AML-193 (cell line): ENCODE measurements at places on chromosomes 1 and 21.

GRCh38 chr1:152359906-152360305 is at the start of gene FLG2:
Gene FLG2, minus strand, starts transcription at chr1:152360006. Its CDS starts 1,122 bp downstream, at chr1:152358884.
- DNase-seq: no peak

GRCh38 chr1:59172693-59173092 is 124.2 kb upstream of the FGGY start:
- no peak for DNase-seq

GRCh38 chr1:177480741-177481305 is 310.1 kb downstream of the BRINP2 start:
- no peak for DNase-seq

- DNase-seq: no peak
Observed at GRCh38 chr21:31136891-31137290, 98.6 kb upstream of the KRTAP19-8 start.

DNA sequence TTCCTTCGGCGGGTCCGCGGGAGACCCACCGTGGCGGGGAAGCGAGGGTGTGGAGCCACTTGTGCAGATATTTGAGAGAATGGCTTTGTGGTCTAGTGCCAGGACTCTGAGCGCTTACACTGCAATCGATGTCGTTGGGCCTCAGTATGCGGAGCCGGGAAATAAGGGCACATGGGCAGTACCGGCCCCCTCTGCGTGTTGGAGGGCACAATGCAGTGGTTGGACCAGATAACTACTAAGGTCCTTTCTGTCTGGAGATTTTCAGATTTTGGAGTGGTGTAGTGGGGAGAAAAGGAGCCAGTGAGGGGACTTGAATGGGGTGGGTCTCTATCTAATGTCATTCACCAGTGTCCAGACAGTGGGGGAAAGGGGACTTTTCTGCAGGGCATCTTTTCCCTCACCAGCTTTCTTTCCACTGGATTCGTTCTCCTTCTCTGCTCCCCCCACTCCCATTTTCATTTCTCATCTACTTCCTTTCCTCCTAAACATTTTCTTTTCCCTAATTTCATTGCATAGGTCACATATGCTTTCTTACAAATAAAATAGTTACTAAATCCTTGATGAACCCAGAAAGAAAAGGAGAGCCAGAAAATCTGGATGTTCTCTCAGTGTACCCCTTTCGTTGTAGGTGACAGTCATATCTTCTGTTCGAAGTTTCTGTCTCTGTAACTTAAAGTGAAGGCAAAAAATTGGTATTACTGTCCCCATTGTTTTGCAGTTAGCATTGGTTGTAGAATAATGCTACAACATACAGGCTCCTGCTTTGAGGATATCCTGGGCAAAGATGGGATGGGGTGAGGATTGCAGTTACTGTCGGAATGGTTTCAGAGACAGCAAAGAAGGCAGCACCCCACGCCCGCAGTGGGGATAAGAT is 1.4 kb downstream of the ATF3 start:
- no peak for DNase-seq

GRCh38 chr1:92363401-92363800 is 64.5 kb downstream of the RPAP2 start:
- DNase-seq: no peak

GRCh38 chr1:236654957-236655356 is 31.3 kb upstream of the ACTN2 start:
- DNase-seq: no peak

DNA sequence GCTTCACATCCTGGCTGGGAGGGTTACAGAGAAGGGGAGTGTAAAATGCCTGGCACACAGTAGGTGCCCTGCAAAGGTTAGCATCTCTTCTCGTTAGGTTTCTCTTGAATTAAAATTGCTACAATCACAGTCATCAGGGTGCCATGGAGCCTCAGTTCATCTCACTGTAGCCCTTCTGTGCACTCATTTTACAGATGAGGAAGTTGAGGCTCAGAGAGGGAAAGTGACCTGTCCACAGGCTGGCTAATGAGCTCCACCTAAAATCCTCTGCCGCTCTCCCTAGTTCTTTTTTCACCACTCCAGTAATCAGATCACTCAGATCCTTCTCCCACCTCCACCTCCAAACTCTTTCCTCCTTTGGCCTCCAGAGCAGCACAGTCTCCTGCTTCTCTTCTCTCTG is 13.5 kb upstream of the AHDC1 start:
- no peak for DNase-seq

DNA sequence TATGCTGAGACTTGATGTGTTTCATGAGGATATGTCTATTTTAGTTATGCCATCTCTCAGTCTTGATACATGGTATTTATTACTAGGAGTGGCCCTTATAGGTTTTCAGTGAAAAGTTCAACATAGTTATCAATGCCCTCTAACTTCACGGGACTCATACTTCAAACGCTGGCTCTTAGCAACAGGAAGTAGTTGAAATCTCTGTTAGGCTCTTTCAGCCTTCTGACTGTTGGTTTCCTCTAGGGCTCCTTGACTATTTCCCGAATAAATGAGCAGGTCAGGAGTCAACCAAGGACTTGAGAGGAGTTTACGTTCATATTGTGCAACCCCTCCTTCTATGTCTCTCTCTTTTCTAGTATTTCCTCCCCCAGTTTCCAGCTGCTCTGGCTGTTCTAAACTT is 141.8 kb downstream of the RGS7 start:
- no peak for DNase-seq

DNA sequence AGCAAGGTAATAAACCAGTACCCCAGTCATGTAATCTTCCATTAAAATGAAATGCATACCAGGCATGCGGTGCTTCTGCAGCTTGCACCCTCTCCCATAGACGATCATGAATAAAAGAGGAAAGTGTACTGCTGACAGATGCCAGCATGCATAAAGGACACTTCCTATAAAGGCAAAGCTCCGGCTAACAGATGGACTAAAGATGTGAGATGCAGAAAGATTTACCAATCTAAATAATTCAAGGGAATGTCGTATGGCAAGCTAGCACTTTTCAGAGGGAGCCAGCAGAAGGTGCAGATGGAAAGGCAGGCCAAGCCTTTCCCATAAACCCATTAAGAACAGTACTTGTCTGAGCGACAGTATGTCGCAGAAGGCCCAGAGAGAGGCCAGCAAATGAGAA is 542.0 kb downstream of the NUF2 start:
- DNase-seq: no peak

GRCh38 chr1:168623831-168624230 is 47.4 kb downstream of the XCL1 start:
- no peak for DNase-seq

DNA sequence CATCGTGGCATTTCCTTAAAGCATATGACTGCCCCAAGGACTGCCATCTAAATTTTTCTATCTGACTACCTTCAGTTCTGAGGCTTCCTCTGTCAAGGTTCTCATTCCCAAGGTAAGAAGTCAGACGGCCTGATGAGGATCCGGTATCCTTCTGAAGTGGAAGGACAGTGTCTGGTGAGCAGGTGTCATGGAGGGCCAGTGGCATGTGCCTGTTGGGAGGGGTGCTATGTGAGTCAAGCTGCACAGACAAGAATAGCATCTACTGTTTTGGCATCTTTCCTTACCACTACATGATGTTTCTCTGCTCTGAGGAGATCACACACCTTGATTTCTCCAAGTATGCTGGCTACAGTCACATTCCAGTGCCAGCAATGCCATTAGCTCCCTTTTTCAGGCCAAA is 99.6 kb upstream of the RGS1 start:
- no peak for DNase-seq

GRCh38 chr1:16979475-16980327 is 719 bp downstream of the MFAP2 start:
- DNase-seq: no peak

GRCh38 chr1:53141487-53142055 is 867 bp downstream of the SLC1A7 start:
- DNase-seq: no peak

DNA sequence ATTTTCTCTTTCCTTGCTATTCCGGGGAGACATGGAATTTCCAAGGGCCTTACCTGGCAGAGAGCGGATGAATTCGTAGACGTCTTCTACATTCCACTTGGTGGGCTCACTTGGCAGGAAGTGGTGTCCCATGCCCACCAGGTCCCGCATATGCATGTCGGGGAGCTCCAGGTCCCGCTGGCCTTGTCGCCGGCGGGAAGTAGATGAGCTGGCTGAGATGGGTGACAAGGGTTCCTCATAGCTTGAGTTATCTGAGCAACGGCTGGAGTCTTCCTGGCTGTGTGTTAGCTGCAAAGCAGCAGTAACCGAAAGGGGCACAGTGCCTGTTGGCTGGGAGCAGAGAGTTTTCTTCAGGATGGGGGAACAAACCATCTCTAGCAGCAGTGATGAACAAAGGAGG is 7.9 kb upstream of the A3GALT2 start:
- no peak for DNase-seq

- DNase-seq: no peak
Observed at GRCh38 chr1:111895017-111895416, 94.5 kb downstream of the KCND3 start.

DNA sequence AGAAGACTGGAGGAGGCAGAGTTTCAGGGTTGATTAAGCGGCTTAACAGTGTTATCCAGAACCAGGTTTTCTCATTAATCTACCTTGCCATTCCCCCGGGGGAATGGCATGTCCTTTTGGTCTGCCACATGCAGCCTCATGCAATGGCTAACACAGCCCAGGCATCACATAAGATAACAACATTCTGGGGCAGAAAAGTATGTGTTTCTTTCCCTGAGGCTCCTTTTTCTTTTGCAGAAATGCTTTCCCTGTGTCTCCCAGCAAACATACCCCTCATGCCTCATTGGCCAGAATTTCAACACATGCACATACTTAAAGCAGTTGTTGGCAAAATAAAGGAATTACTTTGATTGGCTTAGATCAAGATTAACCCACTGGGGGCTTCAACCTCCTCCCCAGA is 98.6 kb downstream of the OMA1 start:
- no peak for DNase-seq

DNA sequence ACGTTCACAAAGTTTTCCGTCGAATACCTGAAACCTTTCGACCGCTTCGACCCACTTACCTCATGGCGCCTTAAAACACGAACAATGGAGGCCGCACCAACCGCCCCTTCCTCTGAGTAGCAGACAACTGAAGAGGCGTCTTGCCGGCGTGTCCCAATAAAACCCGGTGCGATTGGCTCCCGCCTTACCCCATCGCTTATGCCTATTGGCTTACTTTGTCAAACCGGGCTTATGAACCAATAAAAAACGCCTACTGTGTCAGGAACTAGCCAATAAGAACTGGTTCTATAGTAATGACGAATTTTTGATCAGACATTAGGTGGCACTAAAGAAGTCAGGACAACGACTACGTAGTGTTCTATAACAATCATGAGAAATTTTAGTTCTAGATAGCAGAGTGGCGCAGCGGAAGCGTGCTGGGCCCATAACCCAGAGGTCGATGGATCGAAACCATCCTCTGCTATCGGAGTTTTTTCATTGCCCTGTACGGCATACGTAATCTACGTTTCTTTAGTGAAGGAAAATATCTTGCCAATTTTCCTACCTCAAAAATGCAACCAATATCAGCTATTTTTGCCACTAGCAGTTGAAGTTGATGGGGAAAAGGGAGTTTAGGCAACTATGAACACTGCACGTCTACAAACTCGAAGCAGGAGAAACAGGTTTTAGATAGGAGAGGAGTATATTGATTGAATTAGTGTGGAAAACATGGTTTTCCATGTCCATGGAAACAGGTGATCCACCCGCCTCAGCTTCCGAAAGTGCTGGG is at the start of gene ILF2:
TSS of gene ILF2 (minus strand) at position 135 of the 769 bp plus-strand sequence. CDS start at position 64, 71 bp downstream.
- DNase-seq: peak; percentile 99

DNA sequence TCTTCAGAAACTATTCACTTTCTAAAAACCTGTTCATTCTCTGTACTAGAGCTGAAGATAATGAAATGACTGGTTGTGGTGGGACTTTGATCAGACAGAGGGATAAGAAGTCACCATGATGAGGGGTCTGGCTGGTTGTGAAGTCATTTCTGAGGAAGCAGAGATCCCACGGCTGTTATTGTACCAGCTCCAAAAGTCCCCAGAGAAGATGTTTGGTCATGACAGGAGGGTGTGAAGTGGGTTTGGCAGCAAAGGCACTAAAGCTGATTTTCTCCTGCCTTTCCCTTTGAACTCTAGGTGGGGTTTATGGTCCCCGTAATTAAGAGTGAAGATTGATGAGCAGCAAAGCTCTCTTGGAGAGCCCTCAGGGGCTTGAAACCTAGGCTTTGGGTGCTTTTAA is 103.1 kb upstream of the CACHD1 start:
- no peak for DNase-seq

- no peak for DNase-seq
Observed at GRCh38 chr1:1239614-1240347, 6.7 kb downstream of the C1QTNF12 start.

DNA sequence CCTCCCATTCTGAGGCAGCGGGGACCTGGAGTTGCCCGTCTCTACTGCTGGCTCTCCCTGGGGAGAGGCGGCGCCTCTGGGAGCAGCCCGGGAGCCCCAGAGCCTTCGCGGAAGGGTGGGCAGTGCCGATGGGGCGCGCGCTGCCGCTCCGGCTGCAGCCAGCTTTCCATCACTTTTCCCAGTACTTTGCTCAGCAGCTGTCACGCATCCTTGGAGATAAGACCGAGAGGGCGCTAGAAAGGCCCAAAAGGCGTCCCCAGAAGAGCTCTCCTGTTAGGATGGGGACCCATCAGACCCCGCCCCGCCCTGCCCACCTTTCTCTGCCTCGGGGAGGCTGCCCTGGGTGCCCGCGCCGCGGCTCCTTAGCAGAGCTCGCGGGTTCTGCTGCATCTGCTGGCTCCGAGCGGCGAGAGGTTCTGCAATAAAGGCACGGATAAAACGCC is 534 bp downstream of the KCNH1 start:
- DNase-seq: no peak
